ENCODE measurements at places on chromosomes 13 and 19.

DNA sequence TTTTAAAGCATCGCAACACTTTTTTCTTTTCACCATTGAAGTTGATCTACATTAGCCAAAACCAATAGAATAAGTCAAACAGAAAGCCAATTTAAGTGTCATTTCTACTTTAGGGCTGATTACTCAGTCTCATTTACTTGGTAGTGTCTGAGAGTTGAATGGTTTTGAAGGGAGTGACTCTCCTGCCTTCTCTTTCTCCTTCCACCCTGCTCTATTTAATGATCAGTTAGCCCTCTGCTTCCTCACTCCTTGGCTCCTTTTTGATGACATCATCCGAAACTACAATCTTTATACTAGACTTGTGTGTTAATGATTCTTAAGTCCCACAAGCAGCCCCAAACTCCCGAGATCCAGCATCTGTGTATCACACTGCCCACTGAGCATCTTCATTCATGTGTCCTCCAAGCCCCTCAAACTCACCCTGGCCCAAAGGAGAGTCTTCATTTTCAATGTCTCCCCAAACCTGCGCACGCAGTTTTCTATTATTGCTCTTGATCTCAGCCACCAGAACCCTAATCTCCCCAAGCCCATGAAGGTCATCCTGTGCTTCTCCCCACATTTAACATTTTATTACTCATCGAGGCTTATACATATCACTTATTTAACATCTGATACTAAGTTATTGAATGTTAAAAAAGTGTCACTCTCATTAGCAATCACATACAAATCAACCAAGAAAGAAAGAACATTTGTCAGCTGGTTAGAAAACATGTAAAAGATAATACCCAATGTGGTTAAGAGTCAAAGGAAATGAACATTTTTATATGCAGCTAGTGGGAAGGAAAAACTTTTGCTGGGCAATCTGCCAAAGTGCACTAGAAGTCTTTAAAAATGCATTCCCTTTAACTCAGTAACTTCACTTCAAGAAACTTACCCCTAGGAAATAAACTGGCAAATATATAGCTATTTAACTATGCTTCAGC, 32.2 kb upstream of the ARGLU1 start:
- DNase-seq: no peak

DNA sequence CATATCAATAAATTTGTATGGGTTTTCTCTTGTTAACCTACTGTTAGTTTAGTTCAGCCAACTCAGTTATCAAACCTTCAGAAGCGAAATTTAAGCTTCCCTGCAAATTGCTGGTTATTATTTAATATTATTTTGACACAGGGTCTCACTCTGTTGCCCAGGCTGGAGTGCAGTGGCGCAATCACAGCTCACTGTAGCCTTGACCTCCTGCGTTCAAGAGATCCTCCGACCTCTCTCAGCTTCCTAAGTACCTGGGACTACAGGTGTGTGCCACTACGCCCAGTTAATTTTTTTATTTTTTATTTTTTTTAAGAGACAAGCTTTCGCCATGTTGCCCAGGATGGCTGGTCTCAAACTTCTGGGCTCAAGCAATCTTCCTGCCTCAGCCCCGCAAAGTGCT, 6.2 kb downstream of the CAB39L start:
- no peak for DNase-seq

DNA sequence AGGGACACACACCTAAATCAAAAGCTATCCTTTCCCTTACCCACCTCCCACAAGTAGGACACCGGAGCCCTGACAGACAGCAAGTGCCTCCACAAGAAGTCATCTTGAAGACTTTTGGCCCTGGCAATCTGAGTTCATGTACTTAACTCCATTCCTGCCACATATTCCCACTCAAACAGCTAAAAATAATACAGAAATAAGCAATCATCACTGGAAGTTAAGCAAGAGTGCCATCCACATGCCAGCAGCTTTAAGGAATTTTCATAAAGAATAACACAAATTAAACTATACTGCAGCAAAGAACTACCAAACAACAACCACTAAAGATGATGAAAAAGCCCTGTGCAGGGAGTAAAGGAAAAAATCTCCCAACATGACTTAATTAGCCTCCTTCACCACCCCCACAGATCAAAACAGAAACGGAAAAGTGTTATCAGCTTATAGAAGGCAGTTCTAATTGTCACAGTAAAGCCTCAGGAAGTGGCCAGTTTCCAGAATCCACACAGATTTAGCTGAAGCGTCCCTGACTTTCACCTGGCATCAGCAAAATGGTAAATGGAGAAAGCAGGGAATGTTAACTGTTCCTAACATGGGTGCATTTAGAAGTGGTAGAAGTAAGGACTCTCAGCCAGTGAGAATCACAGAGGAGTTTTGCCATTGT, 343.9 kb downstream of the TBC1D4 start:
- no peak for DNase-seq

- peak; percentile 77 for DNase-seq
Observed at GRCh38 chr19:39401549-39402345, 4.9 kb upstream of the ZFP36 start.

- DNase-seq: no peak
Observed at GRCh38 chr13:98938801-98939200, 39.1 kb downstream of the DOCK9 start.

- DNase-seq: no peak
Observed at GRCh38 chr13:33483471-33483870, 197.9 kb upstream of the STARD13 start.

- DNase-seq: no peak
Observed at GRCh38 chr19:54881884-54882283, 7.8 kb downstream of the FCAR start.
